ENCODE measurements at places on chromosomes 11 and 22.

GRCh38 chr22:37561212-37562048, 1.1 kb downstream of the CDC42EP1 start:
- peak; percentile 77 for DNase-seq

GRCh38 chr11:5280582-5281102, 10.9 kb upstream of the HBE1 start:
- DNase-seq: no peak

DNA sequence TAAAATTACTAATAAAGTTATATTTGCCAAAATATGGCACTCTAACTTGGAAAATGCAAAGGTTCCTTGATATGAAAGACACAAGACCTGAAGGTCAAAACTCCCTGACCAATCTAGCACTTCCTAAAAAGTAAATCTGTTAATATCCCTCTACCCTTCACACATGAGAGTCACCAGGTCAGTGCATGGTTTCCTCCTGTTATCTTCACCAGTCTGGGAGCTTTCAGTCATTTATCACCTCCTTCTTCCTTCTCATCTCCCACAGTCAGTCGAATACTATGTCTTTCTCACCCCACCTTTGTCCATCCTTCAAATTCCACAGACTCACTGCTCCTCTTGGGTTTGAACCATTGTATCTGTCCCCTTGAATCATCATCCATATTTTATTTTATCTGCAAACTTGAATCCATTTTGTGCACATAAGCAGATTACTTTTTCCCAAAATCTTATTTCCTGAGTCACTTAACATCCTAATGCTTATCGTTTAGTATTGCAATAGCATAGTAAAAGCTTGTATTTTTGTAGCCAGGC, 2.6 kb downstream of the HBE1 start:
- DNase-seq: no peak

GRCh38 chr11:100867606-100868005, 180.5 kb downstream of the ARHGAP42 start:
- DNase-seq: no peak

DNA sequence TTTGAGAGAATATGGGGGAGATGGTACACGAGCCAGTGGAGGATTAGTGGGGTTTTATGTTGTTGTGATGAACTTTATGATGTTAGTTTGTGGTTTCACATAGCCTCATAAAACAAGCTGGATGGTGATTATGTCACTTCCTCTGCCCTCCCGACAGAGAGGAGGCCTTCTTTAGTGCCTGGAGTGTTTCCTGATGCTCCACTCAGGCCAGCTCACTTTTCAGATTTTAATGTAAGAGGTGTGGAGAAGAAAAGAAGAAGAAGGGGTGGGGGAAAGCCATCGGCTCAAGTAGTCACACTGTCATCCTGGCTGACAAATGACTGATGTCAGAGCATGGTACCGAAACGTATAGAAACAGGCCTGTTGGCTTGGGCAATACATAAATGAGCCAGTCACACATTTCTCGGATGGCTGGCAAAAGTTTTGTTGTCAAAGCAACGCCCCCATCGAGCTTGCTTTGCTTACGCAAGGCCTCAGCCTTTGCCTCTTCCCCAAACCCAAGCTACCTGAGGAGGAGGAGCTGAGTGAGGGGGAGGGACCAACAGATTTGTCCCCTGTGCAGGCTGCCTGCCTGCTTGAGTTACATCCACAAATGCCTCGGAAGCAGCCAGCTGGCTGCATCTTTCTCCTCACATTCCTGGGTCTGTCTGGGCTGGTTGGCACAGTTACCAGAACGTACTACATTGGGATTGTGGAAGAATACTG, at the start of gene HEPHL1:
HEPHL1 (plus strand) TSS at position 578 of the 705 bp plus-strand sequence; CDS start at position 593, 15 bp downstream.
- DNase-seq: no peak

GRCh38 chr11:61058583-61059259, 43.6 kb upstream of the CD5 start:
- no peak for DNase-seq

GRCh38 chr11:33687733-33688479, 12.7 kb downstream of the C11orf91 start:
- no peak for DNase-seq

- no peak for DNase-seq
Measured at GRCh38 chr11:103792981-103793468, 243.4 kb upstream of the DDI1 start.

DNA sequence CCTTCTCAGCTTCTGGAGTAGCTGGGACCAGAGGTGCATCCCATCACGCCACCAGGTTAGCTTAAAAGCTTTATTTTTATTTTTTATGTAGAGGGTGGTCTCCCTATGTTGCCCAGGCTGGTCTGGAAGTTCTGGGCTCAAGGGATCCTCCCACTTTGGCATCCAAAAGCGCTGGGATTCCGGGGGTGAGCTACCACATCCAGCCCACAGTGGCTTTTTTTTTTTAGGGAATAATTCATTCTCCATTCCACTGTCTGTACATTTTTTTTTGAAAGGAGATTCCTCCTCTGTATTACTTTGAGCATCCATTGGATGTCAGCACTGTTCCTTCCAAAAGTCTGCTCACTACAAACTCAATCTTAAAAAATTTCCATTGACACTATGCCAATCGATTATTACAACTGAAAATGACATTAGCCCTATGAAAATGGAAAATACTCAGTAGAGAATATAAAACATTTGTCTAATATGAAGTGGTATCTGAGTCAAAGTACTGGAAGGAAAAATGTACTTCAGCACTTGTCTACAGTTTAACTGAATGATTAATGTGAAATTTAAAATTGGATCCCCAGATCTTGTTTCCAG, 1.3 kb upstream of the LPXN start:
- peak; percentile 44 for DNase-seq

GRCh38 chr22:46501701-46502100, 35.7 kb downstream of the CELSR1 start:
- DNase-seq: no peak

- DNase-seq: no peak
Measured at GRCh38 chr11:96010683-96011082, 86.8 kb upstream of the MTMR2 start.

GRCh38 chr11:116544721-116545120, 228.1 kb downstream of the BUD13 start:
- DNase-seq: no peak

DNA sequence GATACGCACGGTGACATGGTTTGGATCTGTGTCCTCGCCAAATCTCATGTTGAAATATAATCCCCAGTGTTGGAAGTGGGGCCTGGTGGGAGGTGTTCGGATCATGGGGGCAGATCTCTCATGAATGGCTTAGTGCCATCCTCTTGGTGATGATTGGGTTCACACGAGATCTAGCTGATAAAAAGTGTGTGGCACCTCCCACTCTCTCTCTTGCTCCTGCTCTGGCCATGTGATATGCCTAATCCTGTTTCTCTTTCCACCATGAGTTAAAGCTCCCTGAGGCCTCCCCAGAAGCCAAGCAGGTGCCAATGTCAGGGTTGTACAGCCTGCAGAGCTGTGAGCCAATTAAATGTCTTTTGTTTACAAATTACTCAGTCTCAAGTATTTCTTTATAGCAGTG, 303.1 kb upstream of the PLET1 start:
- no peak for DNase-seq

DNA sequence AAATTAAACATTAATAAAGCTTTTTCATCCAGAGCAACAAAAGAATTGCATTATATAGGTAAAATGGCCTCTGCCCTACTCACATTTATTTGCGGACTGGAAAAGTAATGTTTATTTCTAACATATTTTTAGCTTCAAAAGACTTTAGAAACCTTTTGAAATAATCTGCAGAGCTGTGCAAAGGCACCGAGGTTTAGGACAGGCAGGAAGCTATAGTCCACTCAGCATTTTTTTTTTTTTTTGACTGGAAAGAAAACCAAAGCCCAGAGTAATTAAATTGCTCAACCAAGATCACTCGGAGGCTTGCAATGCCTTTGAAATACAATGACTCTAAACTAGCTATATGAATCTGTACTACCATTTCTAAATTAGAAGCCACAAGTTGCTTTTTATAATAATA, 19.1 kb downstream of the BARX2 start:
- DNase-seq: no peak

DNA sequence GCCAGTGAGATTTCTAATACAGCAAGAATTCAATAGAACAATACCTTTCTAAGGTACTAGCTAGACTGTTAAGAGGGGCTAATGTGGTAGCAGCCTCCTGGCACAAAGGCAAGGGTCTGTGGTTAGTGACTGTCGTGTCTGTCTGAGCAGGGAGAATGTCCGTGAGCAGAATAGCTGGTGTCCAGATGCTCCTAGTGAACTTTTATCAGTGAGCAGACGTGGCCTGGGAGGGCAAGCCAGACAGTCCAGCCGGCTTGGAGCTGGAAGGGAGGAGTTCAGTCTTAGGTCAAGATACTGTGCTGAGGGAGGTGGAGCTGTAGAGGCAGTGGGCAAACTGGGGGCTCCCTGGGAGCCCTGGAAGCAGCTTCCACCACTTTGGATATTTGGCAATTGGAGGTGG, 138.6 kb downstream of the TEAD1 start:
- DNase-seq: no peak

GRCh38 chr22:43658823-43659222, 153.3 kb downstream of the EFCAB6 start:
- no peak for DNase-seq

- no peak for DNase-seq
Measured at GRCh38 chr11:128045094-128045725, 542.1 kb downstream of the ETS1 start.

DNA sequence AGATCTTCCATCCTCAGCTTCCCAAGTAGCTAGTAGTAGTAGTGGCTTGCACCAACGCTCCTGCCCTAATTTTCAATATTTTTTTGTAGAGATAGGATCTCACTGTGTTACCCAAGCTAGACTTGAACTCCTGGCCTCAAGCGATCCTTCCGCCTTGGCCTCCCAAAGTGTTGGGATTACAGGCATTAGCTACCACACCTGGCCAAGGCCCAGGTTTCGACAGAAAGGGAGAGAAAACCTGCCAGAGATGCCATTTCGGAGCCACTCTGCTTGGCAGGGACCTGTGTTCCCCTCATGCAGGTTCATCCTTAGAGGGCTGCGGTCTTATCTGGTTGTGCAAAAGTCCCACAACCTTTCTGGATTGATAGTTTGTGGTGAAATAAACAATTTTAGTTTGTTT, 41.4 kb downstream of the FAM83F start:
- no peak for DNase-seq

DNA sequence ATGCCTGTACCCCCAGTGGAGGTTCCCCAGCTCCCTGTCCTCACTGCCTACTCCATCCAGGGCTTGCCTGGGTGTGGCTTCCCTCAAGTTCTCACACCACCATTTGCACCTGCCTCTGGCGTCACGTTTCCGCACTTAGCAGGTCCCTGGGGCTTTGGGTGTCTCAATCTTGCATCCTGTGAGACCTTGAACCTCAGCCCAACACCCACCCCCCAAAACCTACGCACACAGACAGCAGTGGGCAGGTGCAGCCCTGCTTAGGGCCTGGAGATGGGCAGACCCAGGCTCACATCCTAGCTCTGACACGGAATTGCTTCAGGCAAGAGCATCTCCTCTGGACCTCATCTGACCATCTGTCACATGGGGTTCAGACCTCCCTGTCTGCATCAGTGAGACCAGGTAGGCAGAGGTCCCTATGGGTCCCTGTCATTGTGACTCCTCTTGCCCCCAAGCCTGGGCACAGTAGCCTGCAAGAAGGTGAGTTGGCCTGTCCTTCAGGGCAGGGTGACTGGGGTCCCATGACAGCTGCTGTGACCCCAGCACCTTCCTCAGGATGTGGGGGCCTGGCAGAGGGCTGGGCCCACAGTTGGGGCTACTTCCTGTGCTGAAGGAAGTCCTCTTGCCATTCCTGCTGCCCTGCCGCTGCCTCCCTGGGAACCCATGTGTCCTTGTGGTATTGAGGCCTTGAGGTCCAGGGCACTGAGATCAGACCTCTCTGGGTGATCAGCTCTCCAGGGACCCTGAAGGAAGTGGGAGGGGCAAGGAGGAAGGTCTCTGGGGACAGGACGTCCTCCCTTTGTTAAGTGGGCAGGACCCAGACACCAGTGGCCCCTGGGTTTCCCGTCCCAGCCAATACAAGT, 2.0 kb downstream of the SIPA1 start:
- peak; percentile 90 for DNase-seq

DNA sequence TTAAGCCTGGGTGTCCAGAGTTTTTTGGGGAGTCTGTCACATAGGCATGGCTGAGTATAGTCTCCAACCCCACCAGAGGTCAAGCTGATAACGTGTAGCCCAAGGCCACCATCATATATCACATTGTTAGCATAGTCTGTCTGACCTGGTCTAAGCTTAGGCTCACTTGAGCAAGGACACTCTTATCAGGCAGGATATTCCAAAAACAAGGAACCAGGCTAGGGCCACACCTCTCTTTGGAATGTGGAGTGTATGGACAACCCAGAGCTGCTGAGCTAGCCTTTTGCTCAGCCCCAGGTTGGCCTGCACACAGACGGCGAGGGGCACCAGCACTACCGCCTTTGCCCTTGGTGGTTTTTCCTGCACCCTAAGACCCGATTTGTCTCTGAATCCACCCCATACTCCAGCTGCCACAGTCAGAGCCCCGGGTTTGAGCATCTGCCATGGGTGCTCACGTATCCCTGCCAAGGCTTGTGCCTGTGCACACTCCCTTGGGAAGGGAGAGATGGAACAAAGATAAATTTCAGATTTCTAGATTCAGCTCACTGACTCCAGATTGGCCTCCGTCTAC, 7.2 kb downstream of the SNAP29 start:
- no peak for DNase-seq

- DNase-seq: no peak
Measured at GRCh38 chr11:6567371-6567745, 36.1 kb downstream of the RRP8 start.
